Chondrocyte (in vitro differentiated cells): ENCODE measurements at places on chromosomes 13 and 19.
A peak's percentile ranks its signal among the peaks of the same experiment; 100 is the strongest.

DNA sequence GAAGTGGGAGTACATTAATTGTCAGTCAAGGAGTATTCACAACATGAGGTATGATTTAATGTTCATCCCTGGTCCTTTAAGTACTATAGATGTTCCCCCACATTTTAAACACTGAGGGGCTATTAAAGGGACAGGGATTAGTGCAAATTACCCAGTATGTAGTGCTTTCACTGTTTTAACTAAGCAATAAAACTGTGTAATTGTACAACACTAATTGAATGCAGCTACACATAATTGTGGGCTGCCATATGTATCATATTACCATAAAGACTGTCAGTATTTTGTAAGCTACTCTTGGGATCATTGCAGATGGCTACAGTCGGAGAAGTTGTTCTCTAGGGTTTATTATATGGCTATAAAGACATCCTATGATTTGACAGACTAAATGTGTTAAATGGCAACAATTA lies 316.6 kb downstream of the DCLK1 start:
- no peak overlapping the region for H3K27ac ChIP-seq
- no peaks in the 10 kb centered on the region for H3K36me3 ChIP-seq
- no peaks in the 10 kb centered on the region for H3K27me3 ChIP-seq
- no peak overlapping the region for H3K4me3 ChIP-seq

DNA sequence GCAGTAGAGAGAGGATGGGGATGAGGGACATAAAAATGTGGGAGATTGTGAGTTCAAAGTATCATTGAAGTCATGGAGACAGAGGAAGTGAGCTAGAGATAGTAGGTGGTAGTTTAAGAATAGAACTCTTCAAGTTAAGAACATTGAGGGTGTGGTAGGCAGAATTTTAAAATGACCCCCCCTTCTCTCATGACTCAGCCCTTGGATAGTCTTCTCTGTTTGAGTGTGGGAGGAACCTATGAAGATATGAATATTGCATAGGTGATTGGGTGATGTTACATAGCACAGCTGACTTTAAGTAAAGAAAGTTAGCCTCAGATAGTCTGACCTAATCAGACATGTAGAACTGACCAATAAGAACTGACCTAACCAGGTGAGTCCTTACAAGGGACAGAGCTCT lies 418.6 kb downstream of the FOXO1 start:
- DNase-seq = no peak
- no peak overlapping the region for H3K27ac ChIP-seq
- peaks cover 5% of the 10 kb centered on the region for H3K4me1 ChIP-seq
- H3K36me3 ChIP-seq = no peaks in the 10 kb centered on the region

DNA sequence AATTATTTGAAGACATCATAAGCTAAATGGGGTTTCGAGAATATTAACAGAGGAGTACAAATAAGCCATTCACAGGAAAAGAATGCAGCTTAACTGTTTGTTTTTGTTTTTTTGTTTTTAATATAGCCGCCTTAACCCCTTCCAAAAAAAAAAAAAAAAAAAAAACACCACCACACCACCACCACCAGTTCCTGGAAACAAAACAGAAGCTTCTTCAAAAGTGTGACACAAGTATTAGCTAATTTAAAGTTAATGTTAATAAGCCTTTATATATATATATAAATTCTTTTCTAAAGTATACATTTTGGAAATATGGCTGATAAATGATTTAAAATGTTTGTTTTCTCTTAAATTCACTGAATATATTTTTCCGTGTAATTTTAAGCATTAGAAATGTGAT lies 1.4 kb downstream of the RAP2A start:
- H3K27ac ChIP-seq = peak overlapping the region; percentile 84
- peak overlapping the region; percentile 86 for H3K4me3 ChIP-seq
- H3K27me3 ChIP-seq = no peaks in the 10 kb centered on the region
- peaks cover 33% of the 10 kb centered on the region for H3K4me1 ChIP-seq
- no peaks in the 10 kb centered on the region for H3K36me3 ChIP-seq

DNA sequence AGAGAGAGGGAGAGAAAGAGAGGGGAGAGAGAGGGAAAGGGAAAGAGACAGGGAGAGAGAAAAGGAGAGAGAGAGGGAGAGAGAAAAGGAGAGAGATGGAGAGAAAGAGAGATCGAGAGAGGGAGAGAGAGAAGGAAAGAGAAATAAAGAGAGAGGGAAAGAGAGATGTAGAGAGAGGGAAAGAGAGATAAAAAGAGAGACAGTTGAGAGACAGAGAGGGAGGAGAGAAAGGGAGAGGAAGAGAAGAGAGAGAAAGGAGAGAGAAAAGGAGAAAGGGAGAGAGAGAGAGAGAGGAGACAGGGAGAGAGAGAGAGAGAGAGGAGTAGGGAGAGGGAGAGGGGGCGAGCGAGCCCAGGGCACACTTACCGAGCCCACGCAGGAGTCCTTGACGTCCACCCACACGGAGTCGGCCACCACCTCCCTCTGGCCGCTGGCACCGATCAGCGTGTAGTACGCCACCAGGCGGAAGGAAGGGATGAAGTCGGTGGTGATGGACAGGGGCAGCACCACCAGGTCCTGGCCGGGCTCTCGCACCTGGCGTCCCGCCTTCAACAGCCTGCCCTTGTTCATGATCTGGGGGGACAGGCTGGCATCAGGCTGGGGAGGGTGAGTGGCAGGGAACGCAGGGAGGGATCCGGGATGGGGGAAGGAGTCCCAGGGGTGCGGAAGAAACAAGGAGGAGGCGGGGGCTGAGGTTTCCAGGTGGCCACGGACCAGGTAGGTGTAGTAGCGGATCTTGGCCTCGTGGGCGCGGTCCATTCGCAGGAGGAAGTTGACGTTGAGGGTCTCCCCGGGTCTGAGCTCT lies 10.0 kb downstream of the C3 start:
- H3K27me3 ChIP-seq = peaks cover 35% of the 10 kb centered on the region
- H3K27ac ChIP-seq = no peak overlapping the region
- no peak overlapping the region for H3K4me3 ChIP-seq
- H3K4me1 ChIP-seq = no peaks in the 10 kb centered on the region
- no peaks in the 10 kb centered on the region for H3K36me3 ChIP-seq

- H3K36me3 ChIP-seq = no peaks in the 10 kb centered on the region
- H3K27me3 ChIP-seq = no peaks in the 10 kb centered on the region
- H3K4me3 ChIP-seq = no peak overlapping the region
- H3K4me1 ChIP-seq = no peaks in the 10 kb centered on the region
- DNase-seq = no peak
These were observed 540.6 kb upstream of the HTR2A start for GRCh38 chr13:47437406-47437805.

GRCh38 chr19:3785938-3786824 lies at the start of gene MATK:
TSS of gene MATK (minus strand) at chr19:3786381. CDS start at chr19:3785135, 1,246 bp downstream.
- no peak within 1 kb of the TSS for H3K27ac ChIP-seq
- peaks cover 28% of the 10 kb centered on the region for H3K27me3 ChIP-seq
- H3K36me3 ChIP-seq = peaks cover 15% of the 10 kb centered on the region
- DNase-seq = no peak
- H3K4me1 ChIP-seq = no peaks in the 10 kb centered on the region
- H3K4me3 ChIP-seq = peak within 1 kb of the TSS; percentile 31

DNA sequence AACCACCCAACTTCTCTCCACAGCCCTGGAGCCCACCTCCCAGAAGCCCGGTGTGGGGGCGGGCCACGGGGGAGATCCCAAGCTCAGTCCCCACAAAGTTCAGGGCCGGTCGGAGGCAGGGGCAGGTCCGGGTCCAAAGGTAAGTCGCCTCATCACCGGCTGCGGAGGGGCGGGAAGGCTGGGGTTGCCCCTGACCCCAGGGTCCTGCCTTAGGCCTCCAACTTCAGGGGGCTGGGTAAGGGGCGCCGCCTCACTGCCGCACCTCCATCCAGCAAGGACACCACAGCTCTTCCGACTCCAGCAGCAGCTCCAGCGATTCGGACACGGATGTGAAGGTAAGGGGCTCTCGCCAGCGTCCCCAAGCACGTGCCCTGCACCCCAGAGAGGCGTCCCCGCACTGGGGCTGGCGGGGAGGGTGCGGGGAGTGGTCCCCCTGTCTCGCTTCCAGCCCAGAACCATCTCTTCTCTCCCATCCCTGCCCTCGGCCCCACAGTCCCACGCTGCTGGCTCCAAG lies 358 bp downstream of the C19orf33 start:
- no peak for DNase-seq
- H3K4me1 ChIP-seq = peaks cover 26% of the 10 kb centered on the region
- no peak overlapping the region for H3K27ac ChIP-seq
- peaks cover 2% of the 10 kb centered on the region for H3K36me3 ChIP-seq
- H3K4me3 ChIP-seq = no peak overlapping the region
- no peaks in the 10 kb centered on the region for H3K27me3 ChIP-seq

- no peaks in the 10 kb centered on the region for H3K36me3 ChIP-seq
- H3K4me3 ChIP-seq = no peak overlapping the region
- peaks cover 34% of the 10 kb centered on the region for H3K27me3 ChIP-seq
- DNase-seq = no peak
- H3K4me1 ChIP-seq = no peaks in the 10 kb centered on the region
- no peak overlapping the region for H3K27ac ChIP-seq
These were observed 51.7 kb upstream of the CYP4F8 start for GRCh38 chr19:15563325-15563794.

- no peaks in the 10 kb centered on the region for H3K36me3 ChIP-seq
- peaks cover 19% of the 10 kb centered on the region for H3K27me3 ChIP-seq
- H3K4me1 ChIP-seq = peaks cover 14% of the 10 kb centered on the region
- no peak for DNase-seq
- H3K4me3 ChIP-seq = no peak overlapping the region
These were observed 20.6 kb downstream of the LRRC4B start for GRCh38 chr19:50547385-50548190.

DNA sequence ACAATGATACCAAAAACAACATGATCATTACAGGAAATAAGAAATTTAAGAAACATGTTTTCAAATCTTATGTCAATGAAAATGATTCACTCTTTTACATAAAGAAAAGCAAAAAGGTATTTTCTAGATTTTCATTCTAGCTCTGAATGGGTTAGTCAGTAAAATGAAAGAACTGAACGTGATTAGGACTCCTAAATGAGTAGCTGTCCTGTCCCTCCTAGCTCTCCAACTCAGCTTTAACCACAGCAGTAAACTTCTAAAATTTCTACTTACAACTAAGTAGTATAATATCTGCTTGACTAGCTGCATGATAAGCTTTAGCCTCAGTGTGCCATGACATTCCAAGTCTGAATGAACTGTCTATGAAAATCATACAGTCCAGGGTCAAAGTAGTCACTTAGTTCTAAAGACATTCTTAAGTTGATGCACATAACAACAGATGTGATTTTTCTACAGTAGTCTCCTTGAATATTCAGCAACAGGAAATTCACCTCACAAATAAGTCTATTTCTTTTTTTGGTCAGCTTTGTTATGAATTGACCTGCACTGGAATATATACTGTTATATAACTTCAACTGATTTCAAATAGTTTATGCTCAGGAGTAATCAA lies 136.4 kb downstream of the MYCBP2 start:
- H3K4me3 ChIP-seq = no peak overlapping the region
- peaks cover 7% of the 10 kb centered on the region for H3K4me1 ChIP-seq
- no peak overlapping the region for H3K27ac ChIP-seq
- peaks cover 21% of the 10 kb centered on the region for H3K36me3 ChIP-seq

DNA sequence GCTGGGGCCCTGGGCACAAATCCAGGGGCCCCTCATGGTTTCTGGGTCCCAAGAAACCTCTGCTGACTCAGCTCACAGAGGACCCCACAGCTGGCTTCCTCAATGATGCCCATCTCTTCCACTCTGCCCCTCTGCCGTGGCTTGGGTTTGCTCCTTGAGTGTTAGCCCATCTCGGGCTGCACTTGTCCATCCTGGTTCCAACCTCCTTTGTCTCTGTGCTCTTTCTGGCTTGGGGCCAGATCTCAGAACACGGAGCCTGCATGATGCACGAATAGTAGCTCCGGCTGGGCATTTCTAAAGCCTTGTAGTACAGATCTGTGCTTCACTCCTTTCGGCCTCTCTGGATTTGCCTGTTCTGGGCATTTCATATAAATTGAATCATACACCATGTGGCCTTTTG lies 53.8 kb downstream of the F2RL3 start:
- H3K27ac ChIP-seq = no peak overlapping the region
- H3K4me3 ChIP-seq = no peak overlapping the region
- DNase-seq = no peak
- H3K36me3 ChIP-seq = no peaks in the 10 kb centered on the region
- peaks cover 4% of the 10 kb centered on the region for H3K27me3 ChIP-seq
- no peaks in the 10 kb centered on the region for H3K4me1 ChIP-seq

GRCh38 chr19:45913874-45914830 lies at the start of gene NANOS2:
TSS of gene NANOS2 (minus strand) at chr19:45914778. CDS start at chr19:45914693, 85 bp downstream.
- H3K27me3 ChIP-seq = peaks cover 25% of the 10 kb centered on the region
- H3K27ac ChIP-seq = no peak within 1 kb of the TSS
- H3K36me3 ChIP-seq = no peaks in the 10 kb centered on the region

DNA sequence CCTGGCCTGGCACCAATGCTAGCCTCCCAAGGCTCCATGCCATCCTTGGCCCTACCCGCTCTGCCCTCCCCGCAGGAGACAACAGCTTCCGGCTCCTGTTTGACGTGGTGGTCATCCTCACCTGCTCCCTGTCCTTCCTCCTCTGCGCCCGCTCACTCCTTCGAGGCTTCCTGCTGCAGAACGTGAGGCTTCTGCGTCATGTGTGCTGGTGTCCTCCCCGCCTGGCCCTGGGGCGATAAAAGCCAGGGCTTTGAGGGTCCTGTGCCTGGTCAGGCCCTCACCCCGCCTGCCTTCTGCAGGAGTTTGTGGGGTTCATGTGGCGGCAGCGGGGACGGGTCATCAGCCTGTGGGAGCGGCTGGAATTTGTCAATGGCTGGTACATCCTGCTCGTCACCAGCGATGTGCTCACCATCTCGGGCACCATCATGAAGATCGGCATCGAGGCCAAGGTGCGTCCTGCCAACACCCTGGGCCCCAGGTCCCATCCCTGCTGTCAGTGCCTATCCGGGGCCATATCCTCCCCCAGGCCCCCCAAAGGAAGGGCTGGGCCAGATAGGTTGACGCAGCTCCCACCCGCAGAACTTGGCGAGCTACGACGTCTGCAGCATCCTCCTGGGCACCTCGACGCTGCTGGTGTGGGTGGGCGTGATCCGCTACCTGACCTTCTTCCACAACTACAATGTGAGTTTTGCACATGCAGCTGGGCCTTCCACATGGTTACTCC lies 6.3 kb downstream of the MCOLN1 start:
- no peak for DNase-seq
- H3K4me1 ChIP-seq = peaks cover 10% of the 10 kb centered on the region
- H3K36me3 ChIP-seq = peaks cover 9% of the 10 kb centered on the region
- peak overlapping the region; percentile 57 for H3K27ac ChIP-seq
- no peak overlapping the region for H3K4me3 ChIP-seq

DNA sequence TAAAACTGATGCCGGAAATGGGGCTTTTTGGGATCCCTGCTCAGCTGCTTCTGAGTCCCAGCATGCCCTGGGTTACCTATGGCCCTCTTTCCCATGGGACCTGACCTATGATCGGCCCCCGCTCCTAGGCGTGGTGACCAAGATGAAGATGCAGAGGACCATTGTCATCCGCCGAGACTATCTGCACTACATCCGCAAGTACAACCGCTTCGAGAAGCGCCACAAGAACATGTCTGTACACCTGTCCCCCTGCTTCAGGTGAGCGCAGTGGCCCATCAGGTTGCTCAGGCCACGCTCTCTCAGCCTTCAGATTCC lies 1.5 kb downstream of the RPS11 start:
- no peaks in the 10 kb centered on the region for H3K27me3 ChIP-seq
- peaks cover 28% of the 10 kb centered on the region for H3K4me1 ChIP-seq
- H3K4me3 ChIP-seq = peak overlapping the region; percentile 85
- DNase-seq = no peak
